Osteoblast (primary cell): ENCODE measurements at places on chromosomes 5 and 9. TPM values are rescaled to one million over a fixed set of nuclear protein-coding genes. Genes with fewer than 3 reads are reported as not detected.

The STPG3 gene
- 0.36 TPM in 1 of 2 replicates, not detected in the other for total RNA-seq

The C7 gene
- 0.36 and 0.88 TPM in 2 replicates for total RNA-seq

The SPINK7 gene
- not detected in 2 replicates for total RNA-seq

The GABRA1 gene
- total RNA-seq = not detected in 2 replicates

The DOK3 gene
- 1.1 and 1.5 TPM in 2 replicates for total RNA-seq

The CDH18 gene
- total RNA-seq = 0.29 and 0.36 TPM in 2 replicates

The C9orf153 gene
- under 0.01 and 0.59 TPM in 2 replicates for total RNA-seq

The C9orf50 gene
- under 0.01 and 0.36 TPM in 2 replicates for total RNA-seq

The TNC gene
- total RNA-seq = 611 and 664 TPM in 2 replicates

The ITK gene
- under 0.01 TPM in 1 of 2 replicates, not detected in the other for total RNA-seq
